Retina (tissue), 1 donor: ENCODE measurements at places on chromosomes 1 and 21.

GRCh38 chr1:6033986-6034749 lies 11.5 kb upstream of the KCNAB2 start:
- DNase-seq: peak; percentile 82

DNA sequence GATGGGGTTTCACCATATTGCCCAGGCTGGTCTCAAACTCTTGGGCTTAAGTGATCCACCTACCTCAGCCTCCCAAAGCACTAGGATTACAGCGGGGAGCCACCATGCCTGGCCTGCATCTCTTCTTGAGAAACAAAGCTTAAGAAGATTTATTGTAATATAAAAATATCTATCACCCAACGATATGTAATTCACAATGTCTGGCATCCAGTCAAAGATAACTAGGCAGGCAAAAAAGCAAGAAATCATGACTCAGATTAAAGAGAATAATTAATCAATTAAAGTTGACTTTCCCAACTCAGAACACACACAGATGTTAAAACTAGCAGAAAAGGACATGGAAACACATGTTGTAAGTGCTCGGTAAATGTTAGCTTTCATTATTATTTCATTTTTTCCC lies 26.5 kb upstream of the POU2F1 start:
- DNase-seq: no peak

- DNase-seq: no peak
Observed at GRCh38 chr1:26358411-26359384, 4.8 kb upstream of the CRYBG2 start.

DNA sequence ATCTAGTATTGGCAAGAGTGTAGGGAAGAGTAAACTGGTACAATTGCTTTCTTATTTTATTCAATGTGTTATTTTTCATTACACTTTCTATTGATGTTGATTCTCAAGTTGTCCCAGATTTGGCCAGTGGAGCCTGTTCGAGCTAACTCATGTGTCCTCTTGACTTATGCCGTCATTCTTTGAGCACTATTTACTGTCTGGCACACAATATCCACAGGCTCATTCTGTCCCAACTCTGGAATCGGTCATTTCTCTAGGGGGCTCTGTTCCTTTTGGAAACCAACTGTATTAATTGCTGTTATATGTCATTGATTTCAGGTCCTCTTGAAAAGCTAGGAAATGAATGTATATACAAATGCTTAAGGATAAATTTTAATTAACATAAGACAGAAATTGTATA lies 22.4 kb upstream of the SFPQ start:
- DNase-seq: no peak

- DNase-seq: no peak
Observed at GRCh38 chr1:93963585-93963984, 54.4 kb upstream of the GCLM start.

DNA sequence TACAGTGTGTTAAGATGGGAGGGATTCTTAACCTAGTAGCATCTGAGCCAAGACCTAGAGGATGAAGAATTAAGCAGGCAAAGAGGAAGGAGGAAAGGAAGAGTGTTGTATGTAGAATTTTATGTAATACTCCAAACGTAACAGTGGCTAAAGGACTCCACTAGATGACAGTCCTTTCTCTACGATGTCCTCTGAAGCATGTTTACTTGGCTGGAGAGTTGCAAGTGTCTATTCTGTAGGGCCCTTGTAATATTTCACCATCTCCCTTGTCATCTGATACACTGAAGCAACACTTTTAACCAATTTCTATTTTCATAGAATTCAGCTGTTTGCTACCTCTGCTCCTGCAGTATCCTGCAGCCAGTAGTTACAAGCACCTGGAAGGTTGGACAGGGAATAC lies 2.2 kb upstream of the YBX1 start:
- DNase-seq: no peak

DNA sequence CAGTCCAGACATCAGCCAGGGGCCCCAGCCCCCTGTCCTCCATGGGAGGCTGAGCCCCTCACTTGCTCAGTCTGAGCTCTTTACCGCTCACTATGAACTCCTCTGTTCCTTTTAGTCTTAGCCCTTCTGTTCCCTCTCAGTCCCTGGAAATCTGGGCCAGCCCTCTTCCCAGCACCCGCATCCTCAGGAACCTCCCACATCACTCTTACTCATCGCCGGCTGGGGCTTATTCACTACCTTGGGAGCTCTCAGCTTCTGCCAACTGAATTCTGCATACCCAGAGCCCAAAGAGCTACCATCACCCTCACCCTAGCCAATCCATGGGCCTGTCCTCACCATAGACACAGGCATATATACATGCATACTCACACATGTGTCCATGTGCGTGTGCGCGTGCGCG lies 11.5 kb downstream of the KNCN start:
- no peak for DNase-seq

GRCh38 chr1:232319518-232320210 lies 310.3 kb downstream of the SIPA1L2 start:
- DNase-seq: no peak

DNA sequence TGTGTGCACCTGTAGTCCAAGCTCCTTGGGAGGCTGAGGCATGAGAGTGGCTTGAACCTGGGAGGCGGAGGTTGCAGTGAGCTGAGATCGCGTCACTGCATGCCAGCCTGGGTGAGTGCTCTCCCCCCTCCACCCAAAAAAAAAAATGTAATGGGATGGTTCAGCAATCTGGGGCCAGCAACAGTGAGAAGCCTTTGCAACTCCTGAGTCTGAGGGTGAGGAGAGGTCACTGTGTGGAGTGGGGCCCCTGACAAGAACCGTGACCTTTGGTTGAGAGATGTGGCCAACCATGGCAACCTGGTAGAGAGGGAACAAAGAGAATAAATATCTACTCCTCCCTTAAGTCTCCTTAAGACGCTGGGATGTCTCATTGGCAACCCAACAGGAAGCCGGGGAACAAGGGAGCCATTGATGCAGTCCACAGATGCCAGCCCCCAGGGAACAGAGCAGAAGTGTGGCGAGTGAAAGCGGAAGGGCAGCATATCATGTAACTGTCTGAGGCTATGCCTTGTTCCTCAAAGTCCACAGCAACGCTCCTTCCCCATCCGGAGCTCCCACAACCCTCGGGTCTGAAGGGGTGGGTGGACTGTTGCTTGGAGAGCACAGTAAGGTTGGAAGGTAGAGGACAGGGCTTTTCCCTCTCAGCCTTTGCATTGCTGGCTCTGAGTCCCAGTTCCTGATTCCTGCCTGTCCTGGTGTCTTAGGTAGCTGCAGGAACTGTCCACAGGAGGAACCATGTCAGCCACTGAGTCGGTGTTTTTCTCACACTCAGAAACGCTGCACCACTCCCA lies 8.3 kb downstream of the TRNP1 start:
- DNase-seq: peak; percentile 51

GRCh38 chr1:87935130-87935529 lies 606.5 kb downstream of the LMO4 start:
- no peak for DNase-seq

- DNase-seq: no peak
Observed at GRCh38 chr1:162835157-162835899, 25.6 kb downstream of the CCDC190 start.

DNA sequence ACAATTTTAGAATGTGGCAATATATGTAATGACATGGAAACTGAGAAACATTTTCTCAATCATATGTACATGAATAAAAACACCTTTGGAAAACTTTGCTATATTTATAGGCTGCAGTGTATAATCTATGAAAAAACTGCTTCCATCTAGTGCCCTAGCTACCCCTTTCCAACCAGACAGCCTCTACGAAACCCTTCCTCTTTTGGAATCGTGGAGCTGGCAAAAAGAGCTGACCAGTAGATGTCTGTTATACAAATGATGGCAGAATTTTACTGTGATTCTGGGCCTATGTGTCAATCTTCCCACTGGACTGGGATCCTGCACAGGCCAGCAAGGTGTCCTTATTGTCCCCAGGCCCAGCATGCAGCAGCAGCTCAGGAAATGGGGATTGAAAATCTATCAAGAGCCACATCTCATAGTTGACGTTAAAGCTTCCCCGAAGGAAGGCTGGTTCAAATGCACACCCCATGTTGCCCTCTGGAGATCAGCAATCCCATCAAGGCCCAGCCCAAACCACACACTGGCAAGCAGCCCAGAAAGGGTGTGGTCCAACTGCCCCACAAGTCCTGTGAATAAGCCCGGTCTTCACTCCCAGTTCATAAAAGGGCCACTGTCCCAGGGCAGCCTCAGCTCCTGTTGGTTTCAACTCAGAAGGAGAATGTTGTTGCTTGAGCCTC lies 8.8 kb upstream of the FAM20B start:
- no peak for DNase-seq

GRCh38 chr1:89735479-89735878 lies 85.4 kb upstream of the LRRC8D start:
- no peak for DNase-seq

DNA sequence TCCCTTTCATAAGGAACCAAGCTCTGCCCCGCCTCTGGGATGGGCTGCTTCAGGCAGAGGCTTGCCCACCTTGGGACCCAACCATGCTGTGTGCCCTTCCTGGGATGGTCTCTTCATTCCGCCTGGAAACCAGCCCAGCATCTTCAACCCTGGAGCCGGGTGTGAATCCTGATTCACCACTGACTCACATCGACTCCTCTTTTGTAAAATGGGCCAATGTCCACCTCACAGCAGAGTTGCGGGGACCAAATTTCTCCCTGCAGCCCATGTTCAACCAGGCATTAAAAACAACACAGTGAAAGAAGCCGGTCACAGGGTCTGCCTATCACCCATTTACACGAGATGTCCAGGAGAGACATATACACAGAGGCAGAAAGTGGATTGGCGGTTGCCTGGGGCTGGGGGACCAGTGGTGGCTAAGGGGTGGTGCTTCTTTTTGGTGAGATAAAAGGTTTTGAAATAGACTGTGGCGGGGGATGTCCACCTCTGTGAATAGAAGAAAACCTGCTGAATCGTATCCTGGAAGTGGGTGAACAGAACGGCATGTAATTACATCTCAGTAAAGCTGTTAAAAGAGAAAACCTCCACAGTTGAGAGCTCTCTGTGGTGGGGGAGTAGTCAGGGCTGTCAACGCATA lies 6.9 kb upstream of the GPR153 start:
- no peak for DNase-seq

DNA sequence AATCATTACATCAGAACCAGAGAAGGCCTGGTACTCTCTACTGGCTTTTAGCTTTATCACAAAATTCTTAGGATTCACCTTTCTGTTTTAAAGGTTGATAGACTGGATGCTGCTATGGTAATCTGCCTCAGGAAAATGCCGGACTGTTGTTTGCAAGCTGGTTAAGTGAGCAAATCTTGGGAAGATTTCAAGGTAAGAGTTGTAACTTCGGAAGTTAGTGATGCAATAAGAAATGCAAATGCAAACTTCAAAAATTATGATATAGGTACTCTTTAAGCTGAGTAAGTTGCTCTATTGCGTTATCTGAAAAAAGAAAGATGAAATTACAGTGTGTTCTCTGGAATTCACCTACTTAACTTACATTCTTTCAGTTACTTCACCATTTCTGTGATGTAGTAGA lies 4.4 kb upstream of the SLC16A1 start:
- no peak for DNase-seq

DNA sequence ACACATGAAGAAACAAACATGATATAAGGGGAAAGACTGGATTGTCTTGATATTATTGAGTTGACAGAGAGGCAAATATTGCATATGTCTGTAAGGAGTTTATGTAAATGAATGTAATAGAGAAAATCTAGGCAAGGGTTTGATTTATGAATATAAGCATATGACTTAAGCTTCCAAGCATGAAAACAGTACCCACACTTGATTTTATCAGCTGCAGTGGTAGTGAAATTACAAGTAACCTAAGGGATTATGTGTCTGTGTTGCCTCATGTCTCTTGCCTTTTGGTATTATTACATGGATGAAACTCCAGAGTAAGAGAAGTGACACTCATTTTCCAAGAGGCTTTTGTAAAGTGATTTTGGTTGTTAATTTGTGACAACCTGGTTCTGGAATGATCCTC lies 1678.9 kb downstream of the KCNT2 start:
- no peak for DNase-seq

GRCh38 chr1:183630748-183631147 lies 4.8 kb downstream of the ARPC5 start:
- no peak for DNase-seq

DNA sequence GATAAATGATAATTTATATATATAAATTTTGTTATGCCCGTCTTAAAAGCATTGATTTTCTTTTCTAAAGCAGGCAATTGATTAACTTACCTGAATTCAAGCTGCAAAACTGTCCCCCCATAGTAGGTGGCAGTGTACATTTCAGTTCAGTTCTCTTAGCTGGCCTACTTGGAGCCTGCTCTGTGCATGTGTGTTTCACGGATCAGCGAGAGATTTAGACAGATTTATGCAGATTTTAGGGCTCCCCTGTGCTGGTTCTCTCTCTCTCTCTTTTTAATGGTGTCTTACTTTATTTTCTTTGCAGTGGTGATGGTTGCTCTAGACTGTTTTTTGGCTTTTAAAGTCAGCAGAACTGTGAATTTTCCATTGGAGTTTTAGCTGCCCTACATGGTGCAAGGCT lies 30.7 kb downstream of the CLIC4 start:
- peak; percentile 3 for DNase-seq

DNA sequence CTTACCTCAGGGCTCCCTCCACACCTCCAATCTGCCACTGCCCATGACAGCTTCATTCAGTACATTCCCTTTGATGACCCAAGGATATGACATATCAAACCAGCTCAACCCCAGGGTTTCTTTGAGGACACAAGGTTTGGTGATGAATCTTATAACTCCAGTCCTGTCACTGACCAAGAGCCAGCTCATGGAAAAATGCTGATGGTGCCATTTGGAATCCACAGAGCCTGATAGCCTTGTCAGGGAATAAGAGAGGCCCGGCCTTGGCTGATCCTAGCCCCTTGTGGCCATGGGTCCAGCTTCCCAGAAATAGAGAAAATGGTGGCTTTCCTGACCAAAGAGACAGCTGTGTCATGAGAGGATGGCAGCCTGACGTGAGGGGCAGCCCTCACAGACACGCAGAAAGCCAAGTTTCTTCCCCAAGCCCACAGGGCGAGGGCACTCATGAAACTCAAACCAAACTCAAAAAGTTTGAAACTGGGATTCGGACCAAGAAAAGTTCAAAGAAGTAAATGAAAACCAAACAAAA lies 75.4 kb downstream of the SH3BGR start:
- no peak for DNase-seq

DNA sequence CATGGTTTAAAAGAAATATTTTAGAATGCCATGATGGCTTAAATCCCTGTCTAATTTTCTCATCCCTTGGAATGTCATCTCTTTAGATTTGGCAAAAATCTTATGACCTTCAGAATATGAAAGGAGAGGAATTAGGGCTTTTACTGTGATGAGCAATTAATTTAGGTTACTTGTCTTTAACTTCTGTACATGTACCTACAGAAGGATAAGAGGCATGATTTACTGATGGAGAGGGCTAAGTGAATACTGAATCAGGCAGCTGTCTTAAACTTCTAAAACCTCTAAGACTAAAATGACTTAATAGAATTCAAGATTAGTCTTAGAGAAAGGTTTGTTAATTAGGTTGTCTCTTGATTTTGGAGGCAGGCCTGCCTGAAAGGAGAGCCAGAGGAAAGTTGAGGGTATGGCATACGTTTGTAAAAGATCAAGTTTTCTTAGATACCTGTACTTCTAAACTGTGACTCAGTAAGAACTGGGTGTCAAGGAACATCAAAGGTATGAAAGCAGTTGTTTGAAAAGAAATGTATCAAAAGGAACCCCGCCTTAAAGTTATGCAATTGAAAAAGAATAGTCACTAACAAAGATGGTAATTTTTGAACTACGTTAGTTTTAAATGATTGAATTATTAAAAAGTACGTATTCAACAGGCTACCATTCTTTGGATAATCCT lies 12.5 kb downstream of the MACO1 start:
- no peak for DNase-seq
